Substantia nigra (tissue), 51 donors: ENCODE measurements at places on chromosomes 2 and 18.

DNA sequence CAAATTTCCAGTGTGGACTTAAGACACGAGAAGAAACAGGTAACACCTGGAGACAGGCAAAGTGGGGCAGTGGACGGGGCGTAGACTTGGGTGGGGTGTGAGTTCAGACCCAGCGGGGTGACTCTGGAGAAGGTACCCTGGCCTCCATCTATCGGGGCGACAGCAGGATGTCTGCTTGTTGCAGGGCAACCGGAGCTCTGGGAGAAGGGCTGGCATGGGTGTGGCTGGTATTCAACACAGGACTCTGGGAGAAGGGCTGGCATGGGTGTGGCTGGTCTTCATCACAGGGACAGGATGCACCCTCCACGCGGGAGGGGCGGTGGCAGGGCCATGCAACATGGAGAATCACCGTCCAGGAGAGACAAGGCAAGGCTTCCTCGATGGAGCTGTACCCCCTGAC, 198.5 kb downstream of the HDAC4 start:
- DNase-seq: no peak

DNA sequence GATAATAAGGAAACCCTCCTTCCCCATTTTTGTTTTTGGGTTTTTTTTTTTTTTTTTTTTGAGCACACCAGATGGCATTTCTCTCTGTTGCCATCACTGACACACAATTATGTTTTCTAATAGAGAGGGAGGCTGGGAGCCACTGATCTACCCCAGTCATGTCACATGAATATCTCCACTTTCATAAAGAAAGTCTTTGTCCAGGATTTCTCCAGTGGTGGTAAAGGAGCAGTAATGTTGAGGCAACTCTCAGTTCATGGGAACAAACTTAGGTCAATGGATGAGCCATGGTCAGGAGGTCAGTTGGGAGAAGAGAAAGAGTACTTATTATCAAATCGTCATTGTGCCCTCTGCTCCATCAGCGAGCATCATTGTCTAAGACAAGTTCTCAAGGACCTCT, 603.7 kb downstream of the ARHGAP15 start:
- DNase-seq: no peak

GRCh38 chr2:39728941-39729351, 50.1 kb downstream of the THUMPD2 start:
- DNase-seq: peak; percentile 23

GRCh38 chr2:152600697-152601096, 116.6 kb downstream of the PRPF40A start:
- DNase-seq: no peak

- DNase-seq: peak; percentile 67
Observed at GRCh38 chr2:19119326-19120001, 239.0 kb downstream of the OSR1 start.
